ENCODE measurements at places on chromosomes 3 and 15. TPM values are rescaled to one million over a fixed set of nuclear protein-coding genes. Genes with fewer than 3 reads are reported as not detected.

DNA sequence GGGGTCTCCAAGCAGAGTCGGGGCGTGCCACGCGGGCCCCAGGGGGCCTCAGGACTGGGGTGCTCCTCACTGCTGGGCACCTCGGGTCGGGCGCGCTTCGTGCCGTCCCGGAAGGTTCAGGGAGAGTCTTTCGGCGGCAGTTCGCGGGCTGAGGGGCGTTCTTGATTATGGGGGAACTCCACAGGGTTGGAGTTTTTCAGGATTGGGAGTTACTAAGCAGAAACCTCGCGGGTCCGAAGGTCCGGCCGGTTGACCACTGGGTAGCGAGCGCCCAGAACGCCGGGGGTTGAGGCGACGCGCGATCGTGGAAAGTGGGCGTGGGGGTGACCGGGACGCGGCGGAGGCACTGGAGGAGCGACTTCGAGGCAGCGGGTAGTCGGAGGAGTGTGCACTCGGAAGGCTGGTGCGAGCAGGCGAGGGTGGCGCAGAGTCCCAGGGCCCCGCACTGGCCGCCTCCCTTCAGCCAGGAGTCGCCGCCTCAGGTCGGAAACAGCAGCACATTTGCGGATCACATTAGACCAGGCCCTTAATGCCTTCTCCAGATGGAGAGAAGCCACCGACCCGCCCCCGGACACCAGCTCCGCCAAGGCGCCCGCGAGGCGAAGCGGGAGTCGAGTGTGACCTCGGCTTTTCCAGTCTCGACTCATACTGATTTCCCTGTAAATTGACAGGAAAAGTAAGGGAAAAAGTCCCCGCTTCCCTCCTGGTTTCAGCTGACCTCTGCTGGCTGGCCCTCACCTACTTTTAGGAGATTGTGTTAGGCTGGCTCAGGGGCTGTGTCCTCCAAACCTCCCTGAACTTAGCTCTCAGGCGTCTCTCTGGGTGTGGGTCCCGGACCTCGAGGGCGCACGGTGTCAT lies 685 bp downstream of the ADAMTSL3 start:
- DNase-seq: peak; percentile 37

GRCh38 chr3:10419637-10420232 lies 85.7 kb downstream of the ATP2B2 start:
- no peak for DNase-seq

The CPNE9 gene
- total RNA-seq: 0.17 TPM

The SYNPR gene
- not detected for total RNA-seq

The CLRN1 gene
- total RNA-seq: not detected

DNA sequence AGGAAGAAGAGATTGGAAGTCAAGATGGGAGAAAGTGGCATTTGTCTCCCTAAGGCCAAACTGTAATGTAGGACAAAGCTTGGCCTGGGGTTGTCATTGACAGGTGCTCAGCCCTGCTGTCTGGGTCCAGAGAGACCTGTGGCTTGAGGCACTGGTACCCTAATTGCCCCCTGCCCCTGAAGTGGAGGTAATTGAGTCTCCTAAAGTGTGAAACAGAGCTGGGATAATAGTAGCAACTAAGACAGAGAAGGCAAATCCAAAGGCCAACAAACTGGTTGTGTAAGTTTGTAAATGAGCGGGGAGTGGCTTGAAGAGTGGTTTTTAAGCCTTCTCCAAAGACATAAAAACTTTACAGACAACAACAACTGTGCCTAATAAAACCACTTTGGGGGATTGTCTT lies 264.2 kb upstream of the ROPN1 start:
- no peak for DNase-seq

DNA sequence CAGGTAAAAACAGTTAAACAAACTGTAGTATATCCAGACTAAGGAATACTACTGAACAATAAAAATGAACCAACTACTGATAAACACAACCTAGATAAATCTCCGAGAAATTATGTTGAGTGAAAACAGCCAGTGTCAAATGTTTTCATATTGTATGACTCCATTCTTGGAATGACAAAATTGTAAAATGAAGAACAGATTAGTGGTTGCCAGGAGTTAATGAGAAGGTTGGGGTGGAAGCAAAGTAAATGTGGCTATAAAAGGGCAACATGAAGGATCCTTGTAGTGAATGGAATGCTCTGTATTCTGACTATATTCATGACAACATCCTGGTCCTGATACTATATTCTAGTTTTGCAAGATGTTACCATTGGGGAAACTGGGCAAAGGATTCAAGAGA lies 27.5 kb upstream of the ACKR4 start:
- no peak for DNase-seq

DNA sequence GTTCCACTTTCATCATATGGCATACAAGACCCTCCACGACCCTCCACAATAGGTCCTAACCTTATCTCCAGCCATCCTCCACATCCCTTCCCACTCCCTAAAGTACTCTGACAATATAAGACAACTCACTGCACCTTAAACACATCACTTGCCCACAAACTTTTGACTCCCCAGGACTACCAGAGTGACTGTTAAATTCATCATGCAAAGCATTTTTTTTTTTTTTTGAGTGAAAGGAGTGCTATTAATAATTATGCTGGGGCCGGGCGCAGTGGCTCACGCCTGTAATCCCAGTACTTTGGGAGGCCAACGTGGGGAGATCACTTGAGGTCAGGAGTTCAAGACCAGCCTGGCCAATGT lies 55.8 kb downstream of the OSBPL10 start:
- DNase-seq: no peak

DNA sequence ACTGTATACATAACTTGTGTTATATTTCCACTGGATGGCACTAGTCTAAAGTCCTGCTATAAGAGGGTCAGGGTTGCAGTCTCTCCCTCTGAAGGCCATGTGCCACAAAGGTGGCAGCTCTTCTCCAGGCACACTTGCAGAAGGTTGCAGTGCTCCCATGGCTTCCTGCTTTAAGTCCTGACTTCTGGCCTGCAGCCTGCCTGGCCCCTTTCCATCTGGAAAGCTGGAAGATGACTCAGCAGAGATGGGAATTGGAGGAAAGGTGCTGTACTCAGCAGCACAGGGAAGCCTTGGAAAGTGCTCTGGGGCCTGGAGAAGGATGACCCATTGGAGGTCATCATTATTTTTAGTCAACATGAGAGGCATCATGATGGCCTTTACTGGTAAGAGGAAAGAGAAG lies 40.9 kb upstream of the MRPL3 start:
- no peak for DNase-seq

The ARGFX gene
- not detected for total RNA-seq

The ASB14 gene
- not detected for total RNA-seq

The LRTM1 gene
- total RNA-seq: not detected

The OR4F15 gene
- total RNA-seq: not detected

- no peak for DNase-seq
Observed at GRCh38 chr3:42936157-42936981, 30.4 kb downstream of the ZNF662 start.

GRCh38 chr3:63644212-63644797 lies 8.2 kb upstream of the SNTN start:
- DNase-seq: no peak

- DNase-seq: no peak
Observed at GRCh38 chr3:115706311-115706829, 83.1 kb downstream of the GAP43 start.

The AHSG gene
- total RNA-seq: not detected

- no peak for DNase-seq
Observed at GRCh38 chr15:71708051-71708429, 102.3 kb upstream of the NR2E3 start.

GRCh38 chr15:55894399-55894965 lies 98.9 kb downstream of the NEDD4 start:
- DNase-seq: no peak

The ENTPD3 gene
- total RNA-seq: not detected

The TBL1XR1 gene
- total RNA-seq: 160 TPM

DNA sequence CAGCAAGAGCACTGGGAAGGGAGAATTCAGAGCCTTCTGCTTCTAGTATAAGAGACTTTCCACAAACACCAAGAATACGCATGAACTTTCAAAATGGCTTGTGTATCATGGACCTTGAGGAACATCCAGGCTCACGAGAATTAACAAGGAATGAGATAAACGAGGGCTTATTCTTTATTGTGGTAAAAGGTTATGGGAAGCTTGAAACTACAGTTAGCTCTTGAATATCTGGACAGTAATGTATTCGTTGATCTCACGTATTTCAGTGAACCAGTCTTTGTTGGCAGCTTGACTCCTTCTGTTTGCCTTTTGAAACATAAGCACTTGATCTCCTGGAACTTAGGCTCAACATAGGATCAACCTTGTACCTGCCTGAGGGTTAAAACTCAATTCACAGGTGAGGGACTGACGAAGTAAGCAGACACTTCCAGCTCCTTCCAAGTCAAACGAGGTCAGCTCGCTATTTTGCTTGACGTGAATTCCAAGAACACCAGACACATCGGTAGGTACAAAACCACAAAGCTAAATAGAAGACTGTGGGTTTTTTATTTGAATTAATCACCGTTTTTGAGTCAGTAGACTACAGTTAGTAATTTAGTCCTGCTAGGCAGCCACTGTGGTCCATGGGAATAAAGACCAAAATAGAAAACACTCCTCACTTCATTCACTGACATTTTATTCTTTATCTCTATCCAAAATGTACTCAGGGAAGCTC lies 30.8 kb downstream of the GALNT15 start:
- no peak for DNase-seq

The FOXB1 gene
- total RNA-seq: 0.68 TPM

GRCh38 chr15:67178569-67179210 lies 75.8 kb downstream of the AAGAB start:
- no peak for DNase-seq

The UROC1 gene
- total RNA-seq: not detected

DNA sequence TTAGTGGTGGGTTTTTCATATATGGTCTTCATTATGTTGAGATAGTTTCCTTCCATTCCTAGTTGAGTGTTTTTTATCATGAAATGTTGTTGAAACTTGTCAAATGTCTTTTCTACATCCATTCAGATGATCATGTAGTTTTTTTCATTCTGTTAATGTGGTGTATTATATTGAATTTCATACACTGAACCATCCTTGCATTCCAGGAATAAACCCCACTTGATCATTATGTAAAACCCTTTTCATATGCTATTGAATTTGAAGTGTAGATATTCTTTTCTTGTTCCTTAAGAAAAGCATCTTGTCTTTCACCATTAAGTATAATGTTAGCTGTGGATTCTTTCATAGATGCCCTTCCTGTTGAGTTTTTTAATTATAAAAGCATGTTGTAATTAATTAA lies 42.9 kb downstream of the PIAS1 start:
- DNase-seq: no peak

DNA sequence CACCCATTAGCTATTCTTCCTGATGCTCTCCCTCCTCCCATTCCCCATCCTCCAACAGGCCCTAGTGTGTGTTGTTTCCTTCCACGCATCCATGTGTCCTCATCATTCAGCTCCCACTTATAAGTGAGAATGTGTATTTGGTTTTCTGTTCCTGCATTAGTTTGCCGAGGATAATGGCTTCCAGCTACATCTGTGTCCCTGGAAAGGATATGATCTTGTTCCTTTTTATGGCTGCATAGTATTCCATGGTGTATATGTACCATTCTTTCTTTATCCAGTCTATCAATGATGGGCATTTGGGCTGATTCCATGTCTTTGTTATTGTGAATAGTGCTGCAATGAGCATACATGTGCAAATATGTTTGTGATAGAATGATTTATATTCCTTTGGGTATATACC lies 56.3 kb downstream of the CFAP20DC start:
- DNase-seq: no peak

The KCNAB1 gene
- not detected for total RNA-seq

DNA sequence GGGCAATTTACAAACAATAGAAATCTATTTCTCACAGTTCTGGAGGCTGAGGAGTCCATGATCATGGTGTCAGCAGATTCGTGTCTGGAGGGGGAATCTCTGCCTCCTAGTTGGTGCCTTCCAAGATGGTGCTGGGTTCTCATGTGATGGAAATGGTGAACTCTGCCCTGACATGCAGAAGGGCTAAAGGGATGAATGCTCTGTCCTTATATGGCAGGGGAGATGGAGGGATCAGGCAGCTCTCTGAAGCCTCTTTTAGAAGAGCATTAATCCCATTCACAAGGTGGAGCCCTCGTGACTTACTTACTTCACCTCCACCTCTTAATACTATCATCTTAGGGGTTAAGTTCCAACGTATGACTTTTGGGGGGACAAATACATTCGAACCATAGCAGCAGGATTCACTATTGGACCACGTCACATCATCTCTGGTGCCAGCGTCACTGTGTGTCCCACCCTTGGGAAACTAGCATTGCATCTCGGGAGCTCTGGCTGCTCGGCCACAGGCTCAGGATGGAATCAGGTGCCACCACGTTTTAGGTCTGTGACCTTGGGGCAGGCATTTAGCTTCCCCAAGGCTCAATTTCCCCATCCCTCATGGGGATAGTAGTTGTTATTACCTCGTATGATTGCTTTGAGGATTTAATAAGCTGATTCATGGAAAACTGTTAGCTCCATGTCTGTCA lies 53.0 kb downstream of the SV2B start:
- DNase-seq: no peak

DNA sequence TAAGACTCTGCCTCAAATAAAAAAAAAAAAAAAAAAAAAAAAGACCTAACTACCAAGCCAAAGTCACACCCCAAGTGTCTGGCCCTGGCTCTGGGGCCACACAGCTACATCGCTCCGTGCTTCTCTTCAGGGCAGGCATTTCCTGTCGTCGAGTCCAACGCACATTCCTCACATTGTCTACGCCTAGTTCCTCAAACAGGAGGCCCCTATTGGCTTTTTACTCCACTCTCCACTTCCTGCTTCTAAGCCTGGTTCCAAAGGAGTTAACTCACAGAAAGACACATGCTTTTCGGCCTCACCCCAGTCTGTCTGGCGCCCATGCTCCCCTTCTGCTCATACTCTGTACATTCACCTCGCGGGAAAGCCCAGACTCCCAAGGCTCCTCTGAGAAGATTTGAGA lies 28.8 kb downstream of the KNG1 start:
- no peak for DNase-seq

DNA sequence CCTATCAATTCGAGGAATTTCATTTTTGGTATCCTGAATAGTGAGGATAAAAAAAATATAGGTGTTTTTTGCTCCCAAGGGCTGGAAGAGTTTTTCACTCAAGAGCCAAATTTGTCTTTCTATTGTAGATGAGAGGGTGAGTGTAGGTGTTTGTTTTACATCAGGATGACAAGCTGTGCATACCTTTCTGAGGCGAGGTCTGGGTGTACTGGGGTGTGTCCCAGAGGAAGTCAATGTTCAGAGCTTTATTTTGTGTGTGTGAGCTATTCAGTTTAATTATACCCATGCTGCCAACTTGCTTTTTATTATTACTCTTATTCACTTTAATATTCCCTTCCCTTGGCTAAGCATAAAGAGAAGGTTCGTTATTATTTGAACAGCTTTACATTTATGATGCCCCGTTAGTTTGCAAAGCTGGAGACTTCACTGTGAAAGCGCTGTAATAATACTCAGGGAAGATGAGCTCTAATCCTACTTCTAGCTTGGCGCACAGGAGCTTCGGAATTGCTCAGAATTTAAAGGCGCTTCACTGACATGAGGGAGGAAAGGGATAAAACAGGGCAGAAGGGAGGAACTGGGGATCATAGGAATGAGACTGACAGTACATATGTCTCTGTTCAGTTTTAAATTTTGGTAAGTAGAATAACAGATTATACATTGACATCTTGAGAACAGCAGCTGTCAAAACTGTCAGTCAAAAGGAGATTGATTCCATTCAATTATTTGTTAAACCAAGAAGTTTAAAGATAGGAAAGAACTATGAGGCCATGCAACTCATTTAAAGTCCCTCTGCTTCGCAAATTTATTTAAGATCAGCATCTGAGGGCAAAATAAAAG lies 117.7 kb upstream of the TP63 start:
- DNase-seq: no peak
